ENCODE measurements at places on chromosomes 4 and X. TPM values are rescaled to one million over a fixed set of nuclear protein-coding genes. Genes with fewer than 3 reads are reported as not detected.
A peak's percentile ranks its signal among the peaks of the same experiment; 100 is the strongest.

Gene CACNA1F
- polyA plus RNA-seq: 0.10 TPM

DNA sequence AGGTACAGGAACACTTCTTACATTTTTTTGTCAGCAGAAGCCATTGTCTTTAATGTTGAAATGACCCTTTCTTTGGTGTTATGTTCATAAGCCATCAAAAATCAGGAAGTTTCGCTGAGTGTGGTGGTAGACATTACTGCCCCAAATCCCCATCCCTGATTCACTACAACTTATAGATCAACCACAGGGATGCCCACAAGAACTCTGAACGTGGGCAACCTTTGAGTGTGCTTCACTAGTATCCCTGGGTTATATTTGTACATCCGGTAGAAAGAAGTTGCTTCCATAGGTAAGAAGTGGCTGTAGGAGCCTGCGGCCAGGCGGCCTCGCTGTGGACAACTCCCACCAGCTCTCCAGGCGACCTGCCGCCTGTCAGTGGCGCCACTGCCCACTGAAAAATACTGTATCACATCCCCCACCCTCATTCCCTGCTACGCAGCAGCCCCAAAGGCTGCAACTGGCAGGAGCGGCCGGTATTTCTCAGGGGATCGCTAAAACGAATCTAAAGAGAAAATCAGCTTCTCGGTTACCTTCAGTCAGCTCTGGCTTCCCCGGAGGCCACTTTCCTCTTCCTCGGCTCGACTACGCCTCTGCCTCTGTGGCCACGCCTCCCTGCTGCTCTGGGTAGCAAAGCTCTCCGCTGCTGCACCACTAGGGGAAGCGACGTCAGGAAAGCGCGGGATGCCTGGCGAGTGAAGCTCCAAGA lies 13.9 kb upstream of the ETDC start:
- peak; percentile 62 for DNase-seq
- peaks cover 2% of the 10 kb centered on the region for H3K36me3 ChIP-seq
- H3K4me3 ChIP-seq: no peak overlapping the region
- no peaks in the 10 kb centered on the region for H3K4me1 ChIP-seq
- H3K27ac ChIP-seq: no peak overlapping the region

DNA sequence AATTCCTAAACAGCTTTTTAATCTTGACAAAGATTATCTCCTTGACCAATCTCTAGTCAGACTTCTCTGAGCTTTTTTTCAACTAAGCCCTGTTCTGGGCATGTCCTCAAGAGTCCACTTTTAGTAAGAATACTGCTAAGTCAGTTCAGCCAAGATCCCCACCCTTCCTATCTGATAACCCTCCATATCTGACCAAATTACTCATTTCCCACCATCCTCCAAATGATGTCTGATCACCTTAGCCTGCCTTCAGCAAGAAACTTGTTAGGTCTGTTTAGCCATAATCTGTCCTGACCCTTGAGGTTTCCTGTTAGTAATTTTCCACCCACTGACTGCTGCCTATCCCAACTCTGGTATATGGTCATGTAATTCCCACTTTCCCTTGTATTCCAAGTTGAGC lies 65.2 kb downstream of the FAM13A start:
- no peak overlapping the region for H3K4me3 ChIP-seq
- no peak overlapping the region for H3K27ac ChIP-seq
- no peak for DNase-seq
- no peaks in the 10 kb centered on the region for H3K36me3 ChIP-seq
- no peaks in the 10 kb centered on the region for H3K4me1 ChIP-seq

DNA sequence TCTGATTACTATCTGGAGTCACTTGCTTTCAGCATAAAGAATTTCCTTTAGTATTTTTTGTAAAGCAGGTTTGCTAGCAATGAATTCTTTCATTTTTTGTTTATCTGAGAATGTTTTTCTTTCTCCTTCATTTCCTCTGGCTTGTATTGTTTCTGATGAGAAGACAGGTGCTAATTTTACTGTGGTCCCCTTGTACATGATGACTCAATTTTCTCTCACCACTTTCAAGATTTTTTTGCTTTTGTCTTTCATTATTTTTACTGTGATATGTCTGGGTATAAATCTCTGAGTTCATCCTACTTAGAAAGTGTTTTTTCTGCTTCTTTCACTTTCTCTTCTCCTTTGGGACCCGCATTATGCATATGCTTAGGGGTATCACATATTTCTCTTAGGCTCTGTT lies 62.6 kb downstream of the PKD2 start:
- H3K4me1 ChIP-seq: no peaks in the 10 kb centered on the region
- H3K36me3 ChIP-seq: peaks cover 59% of the 10 kb centered on the region
- no peak for DNase-seq

- DNase-seq: no peak
- no peaks in the 10 kb centered on the region for H3K4me1 ChIP-seq
- H3K4me3 ChIP-seq: no peak overlapping the region
- H3K27ac ChIP-seq: no peak overlapping the region
- H3K36me3 ChIP-seq: no peaks in the 10 kb centered on the region
Measured at GRCh38 chr4:130178106-130178505, 1082.2 kb downstream of the C4orf33 start.

DNA sequence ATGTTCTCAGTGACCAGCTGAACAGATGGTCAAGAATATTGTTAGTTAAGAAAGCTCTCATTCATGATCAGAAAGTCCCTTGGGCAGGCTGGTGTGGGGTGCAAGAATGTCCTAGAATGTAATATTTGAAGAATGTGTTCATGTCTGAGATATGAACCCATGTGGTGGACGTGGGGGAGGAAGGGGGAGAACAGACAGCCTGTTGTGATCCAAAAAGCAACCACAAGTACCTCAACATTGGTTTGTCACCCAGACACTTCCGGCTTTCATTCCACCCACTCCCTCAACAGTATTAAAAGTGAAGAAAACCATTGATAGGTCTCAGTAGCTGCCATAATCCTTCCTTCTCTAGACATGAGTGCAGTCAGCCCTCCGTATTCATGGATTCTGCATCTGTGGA lies 82.2 kb downstream of the MAML3 start:
- no peak overlapping the region for H3K4me3 ChIP-seq
- H3K27me3 ChIP-seq: no peaks in the 10 kb centered on the region
- no peaks in the 10 kb centered on the region for H3K36me3 ChIP-seq
- no peak overlapping the region for H3K27ac ChIP-seq
- no peaks in the 10 kb centered on the region for H3K4me1 ChIP-seq
- no peak for DNase-seq

DNA sequence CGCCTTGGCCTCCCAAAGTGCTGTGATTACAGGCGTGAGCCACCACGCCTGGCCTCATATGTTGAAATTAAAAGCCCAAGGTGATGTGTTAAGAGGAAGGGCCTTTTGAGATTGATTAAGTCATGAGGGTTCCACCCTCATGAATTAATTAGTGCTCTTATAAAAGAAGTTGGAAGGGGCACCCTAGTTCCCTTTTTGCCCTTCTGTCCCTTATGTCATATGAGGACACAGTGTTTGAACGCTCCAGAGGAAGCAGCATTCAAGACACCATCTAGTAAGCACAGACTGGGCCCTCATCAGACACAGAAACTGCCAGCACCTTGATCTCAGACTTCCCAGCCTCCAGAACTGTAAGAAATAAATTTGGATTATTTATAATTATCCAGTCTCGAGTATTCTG lies 5.1 kb upstream of the APLN start:
- H3K27ac ChIP-seq: no peak overlapping the region
- no peaks in the 10 kb centered on the region for H3K4me1 ChIP-seq
- no peaks in the 10 kb centered on the region for H3K36me3 ChIP-seq
- DNase-seq: no peak
- no peak overlapping the region for H3K4me3 ChIP-seq
